SIG-M5 (cell line): ENCODE measurements at places on chromosomes 1 and 21.

DNA sequence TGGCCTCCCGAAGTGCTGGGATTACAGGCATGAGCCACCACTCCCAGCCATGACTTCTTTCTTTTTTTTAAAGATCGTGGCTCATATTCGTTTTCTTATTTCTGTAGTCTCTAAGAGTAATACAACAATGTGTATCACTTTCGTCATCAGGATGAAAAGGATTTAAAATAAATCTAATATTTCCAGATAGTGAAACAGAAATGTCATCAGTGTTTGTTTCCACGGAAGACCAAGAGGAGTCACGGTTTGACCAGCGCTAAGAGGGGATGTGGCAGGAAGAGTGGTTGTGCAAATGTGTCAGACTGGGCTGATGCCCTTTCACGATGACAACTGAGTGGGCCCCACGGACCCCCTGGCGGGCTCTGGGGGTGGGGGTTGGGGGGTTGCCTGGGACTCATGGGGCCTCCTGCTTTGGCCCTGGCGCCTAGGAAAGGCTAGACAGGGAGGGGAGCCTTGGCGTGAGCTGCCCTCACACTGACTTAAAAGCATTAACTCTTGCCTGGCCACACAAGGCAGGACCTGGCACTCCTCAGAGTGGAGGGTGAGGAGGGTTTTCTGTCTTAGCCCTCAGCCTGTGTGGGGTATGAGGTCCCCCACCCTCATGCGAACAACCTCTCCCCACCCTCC lies 8.4 kb downstream of the SOX13 start:
- no peak for DNase-seq

DNA sequence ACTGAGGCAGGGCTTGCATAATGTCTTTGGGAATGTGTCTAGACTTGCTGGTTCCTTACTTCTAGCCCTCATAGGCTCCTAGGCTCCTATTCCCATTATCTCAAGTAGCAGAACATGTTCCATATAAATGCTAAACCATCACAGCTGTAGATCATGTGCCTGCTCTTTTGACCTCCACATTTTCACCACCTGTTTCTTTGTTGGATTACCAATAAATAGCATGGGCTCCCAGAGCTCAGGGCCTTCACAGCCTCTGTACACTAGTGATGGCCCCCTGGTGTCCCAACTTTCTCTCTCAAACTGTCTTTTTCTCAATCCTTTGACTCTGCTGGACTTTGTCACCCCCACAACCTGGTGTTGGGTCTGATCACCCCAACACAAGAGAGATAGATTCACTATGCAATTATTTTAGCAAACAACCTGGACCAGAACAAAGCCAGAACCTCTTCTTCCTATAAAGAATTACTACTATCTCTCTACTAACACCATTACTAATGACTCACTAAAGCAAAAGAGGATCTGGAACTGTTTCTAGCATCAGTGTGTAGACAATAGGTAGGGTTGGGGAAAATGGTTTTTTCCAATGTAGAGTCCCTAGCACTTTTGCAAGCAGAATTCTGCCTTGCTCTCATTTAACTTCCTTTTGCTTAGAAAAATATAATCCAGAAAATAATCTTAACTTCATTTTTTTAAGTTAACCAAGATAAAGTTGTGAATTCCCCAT lies 51.7 kb downstream of the WLS start:
- no peak for DNase-seq

DNA sequence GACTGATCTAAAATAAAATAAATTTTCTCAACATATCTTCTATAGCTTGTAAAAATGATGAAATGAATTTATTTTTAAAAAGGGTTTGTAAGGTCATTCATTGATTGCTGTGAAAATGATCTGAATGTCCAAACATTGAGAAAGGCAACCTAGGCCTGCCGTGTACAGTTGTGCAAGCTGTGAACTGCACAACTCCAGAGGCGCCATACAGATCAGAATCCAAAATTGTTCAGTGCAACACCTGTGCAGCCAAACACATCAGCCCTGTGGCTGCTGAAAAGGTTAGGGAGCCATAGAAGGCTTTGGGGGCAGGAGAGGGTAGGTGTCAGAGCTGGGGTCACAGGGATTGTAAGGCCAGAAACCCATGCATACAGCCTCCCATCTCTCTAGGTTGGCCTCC lies 9.9 kb upstream of the ZC3H12A start:
- DNase-seq: no peak

GRCh38 chr21:41961282-41961701 lies 7.5 kb upstream of the C2CD2 start:
- DNase-seq: no peak

- no peak for DNase-seq
These were observed 106.7 kb upstream of the C8B start for GRCh38 chr1:57072401-57073110.

DNA sequence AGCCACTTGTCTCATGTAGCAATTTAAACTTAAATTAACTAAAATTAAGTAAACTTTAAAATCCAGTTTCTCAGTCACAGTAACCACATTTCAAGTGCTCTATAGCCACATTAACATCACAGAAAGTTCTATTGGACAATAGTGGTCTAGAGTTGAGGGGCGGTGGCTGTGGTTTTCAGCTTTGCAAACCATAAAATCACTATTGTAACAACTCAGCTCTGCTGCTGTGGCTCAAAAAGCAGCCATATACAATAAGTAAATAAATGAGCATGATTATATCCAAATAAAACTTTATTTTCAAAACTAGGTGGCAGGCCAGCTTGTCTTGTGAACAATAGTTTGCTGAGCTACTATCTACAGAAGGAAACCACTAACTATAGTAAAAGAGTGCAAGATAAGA lies 43.4 kb upstream of the C1orf53 start:
- DNase-seq: no peak

- no peak for DNase-seq
These were observed 32.0 kb downstream of the EGLN1 start for GRCh38 chr1:231390071-231390470.

DNA sequence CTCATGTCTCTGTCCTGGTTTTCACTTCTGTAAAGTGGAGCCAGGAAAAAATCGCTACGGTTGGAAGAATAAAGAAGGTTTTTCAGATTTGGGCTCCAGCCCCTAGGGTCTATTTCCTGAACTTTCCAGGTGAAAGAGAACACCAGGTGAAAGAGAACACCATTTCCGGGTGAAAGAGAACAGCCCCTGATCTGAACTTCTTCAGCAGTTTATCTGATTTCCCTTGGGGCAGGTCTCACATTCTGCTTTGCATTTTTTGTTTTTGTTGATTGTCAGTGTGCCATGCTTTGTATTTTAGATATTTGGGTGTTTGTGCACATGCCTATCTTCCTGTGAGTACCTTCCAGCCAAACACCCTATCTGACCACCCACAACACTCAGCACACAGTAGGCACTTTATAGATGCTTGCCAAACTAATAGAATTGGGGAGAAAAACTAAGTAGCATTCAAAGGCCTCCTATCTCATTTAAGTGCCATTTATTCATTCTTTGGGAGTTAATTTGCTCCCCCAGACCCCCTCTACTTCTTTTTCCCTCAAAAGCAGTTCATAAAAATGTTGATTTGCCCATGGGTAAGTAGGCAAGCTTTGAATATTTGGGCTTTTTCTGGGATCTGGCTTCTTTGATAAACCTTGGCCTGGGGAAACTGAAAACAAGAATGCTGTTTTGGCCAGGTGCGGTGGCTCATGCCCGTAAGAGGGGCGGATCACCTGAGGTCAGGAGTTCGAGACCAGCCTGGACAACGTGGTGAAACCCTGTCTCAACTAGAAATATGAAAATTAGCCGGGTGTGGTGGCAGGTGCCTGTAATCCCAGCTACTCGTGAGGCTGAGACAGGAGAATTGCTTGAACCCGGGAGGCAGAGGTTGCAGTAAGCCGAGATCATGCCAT lies 2.2 kb downstream of the NAV1 start:
- DNase-seq: no peak

GRCh38 chr1:10063878-10064277 lies 31.1 kb downstream of the UBE4B start:
- no peak for DNase-seq

GRCh38 chr1:4309676-4310320 lies 344.6 kb upstream of the AJAP1 start:
- no peak for DNase-seq

- DNase-seq: no peak
These were observed 3.5 kb upstream of the MTFR1L start for GRCh38 chr1:25816112-25816718.

DNA sequence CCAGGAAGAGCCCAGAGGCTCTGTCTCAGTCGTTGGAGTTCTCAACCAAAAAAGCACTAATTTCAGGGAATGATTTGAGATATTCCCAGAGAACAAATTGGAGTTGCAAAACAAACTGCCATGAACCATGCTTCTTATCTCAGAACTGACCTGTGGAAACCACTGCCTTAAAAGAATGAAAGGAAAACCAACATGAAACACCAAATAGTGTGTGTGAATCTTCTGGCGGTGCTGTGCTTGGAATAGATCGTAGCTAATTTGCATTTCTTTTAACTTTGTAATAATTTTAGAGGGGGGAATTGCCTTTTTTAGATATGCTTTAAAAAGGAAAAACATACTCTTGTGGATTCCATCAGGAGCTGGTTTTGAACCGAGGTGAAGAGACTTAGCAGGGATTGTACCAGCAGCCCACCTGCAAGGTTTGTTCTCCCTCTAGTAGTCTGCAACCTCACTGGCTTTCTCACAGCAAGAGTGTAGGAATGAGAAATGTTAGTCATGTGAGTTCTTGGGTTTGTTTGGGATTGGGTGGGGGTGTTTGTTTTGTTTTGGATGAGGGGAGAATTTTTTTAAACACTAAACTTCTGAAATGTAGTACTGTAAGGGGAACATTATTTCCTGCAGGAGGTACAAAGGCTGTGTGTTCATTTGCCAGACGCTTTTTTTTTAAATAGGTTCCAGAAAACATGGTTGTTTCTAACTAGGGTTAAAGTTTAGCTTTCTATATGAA lies 45.7 kb upstream of the ANGPTL1 start:
- no peak for DNase-seq

GRCh38 chr1:22256213-22256512 lies 113.3 kb upstream of the WNT4 start:
- no peak for DNase-seq

- DNase-seq: no peak
These were observed 143.1 kb downstream of the TGFBR3 start for GRCh38 chr1:91742848-91743292.

GRCh38 chr1:63255153-63255552 lies 67.2 kb upstream of the FOXD3 start:
- DNase-seq: no peak

GRCh38 chr1:27428316-27429028 lies 36.0 kb downstream of the GPR3 start:
- DNase-seq: no peak

DNA sequence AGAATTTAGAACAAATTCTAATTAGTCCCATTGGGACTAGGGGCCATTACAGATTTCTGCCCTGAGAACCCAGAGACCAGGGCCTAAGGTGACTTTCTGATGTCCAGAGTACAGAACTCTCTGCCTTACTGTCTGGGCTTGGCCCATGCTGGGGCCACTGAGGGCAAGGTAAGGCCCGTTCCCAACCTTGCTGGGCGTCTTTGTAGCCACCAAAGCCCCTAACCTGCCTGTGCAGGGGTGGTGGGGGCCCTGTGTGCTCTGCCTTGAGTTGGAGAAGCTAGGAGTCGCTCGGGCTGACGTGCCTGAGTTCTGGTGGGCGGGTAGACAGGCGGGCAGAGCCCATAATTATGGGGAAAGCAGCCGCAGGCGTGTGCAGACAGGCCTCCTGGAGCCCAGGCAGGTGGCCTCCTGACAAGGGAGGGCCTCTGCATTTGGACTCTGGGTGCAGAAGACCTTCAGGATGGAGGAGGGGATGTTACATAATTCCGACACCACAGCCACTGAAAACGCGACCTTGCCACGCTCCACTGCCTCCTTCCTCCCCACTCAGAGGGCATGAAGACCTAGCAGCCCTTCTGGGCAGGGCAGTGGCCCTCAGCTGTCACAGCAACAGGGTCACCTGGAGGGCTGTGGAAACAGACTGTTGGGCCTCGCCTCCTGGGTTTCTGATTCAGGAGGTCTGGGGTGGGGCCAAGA lies 239.9 kb upstream of the TMEM51 start:
- no peak for DNase-seq

DNA sequence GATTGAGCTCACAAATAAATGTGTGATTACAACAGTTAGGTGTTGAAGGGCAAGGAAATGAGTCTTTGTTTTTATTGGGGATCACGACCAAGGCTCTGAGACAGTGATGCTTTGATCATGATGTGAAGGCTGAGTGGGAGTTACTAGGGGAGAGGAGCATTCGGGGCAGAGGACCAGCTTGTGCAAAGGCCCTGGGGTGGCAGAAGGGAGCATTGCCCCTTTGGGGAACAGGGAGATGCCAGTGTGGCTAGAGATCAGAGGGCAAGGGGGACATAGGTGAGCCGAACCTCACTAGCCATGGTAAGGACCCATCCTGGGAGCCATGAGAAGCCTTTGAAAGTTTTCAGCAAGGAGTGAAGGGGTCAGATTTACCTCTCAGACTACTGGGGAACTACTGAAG lies 31.1 kb downstream of the TNFRSF8 start:
- DNase-seq: no peak

DNA sequence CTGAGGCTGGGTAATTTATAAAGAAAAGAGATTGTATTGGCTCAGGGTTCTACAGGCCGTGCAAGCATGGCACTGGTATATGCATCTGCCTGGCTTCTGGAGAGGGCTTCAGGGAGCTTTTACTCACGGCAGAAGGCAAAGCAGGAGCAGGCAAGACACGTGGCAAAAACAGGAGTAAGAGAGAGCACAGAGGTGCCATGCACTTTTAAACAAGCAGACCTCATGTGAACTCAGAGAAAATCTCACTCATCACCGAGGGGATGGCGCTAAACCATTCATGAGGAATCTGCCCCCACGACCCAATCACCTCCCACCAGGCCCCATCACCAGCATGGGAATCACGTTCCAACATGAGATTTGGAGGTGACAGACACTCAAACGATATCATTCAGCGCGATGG lies 400.7 kb upstream of the RUNX1 start:
- DNase-seq: no peak

- DNase-seq: no peak
These were observed 61.5 kb downstream of the PSMG1 start for GRCh38 chr21:39121600-39122355.

DNA sequence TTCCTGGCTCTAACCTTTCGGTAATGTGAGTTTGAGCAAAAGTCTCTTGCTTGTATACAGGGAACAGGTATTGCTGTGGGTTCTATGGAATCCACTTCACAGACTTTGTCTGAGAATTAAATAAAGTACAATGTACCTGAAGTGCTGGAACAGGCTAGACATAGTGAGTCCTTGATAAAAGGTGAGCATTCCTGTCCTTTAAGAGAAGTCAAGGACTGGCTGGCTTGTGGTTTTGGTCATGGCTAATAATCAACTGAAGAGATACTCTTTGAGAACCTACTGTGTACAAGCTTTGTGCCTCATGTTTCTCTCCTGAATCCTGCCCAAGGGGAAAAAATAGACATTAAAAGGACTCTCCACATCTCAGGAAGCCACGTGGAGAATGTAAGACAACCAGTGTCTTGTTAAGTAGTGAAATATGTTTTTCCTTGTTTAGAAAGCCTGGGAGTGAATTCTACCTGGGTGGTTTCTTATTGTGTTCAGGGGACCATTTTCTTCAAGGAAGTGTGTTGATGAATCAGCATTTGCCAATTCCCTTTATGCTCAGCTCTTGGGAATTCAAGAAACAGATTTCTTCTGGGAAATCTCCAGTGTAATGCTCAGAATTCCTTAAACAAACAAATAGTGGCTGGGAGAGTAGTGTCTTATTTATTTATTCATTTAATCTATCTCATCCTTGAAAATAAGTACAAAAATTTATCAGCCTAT lies 55.2 kb upstream of the PLD5 start:
- no peak for DNase-seq
